ENCODE measurements at places on chromosomes 6 and 20.

- no peak for DNase-seq
Measured at GRCh38 chr20:59873409-59873808, 60.0 kb downstream of the SYCP2 start.

GRCh38 chr6:28633445-28634215 is 107.9 kb downstream of the GPX5 start:
- no peak for DNase-seq

GRCh38 chr6:15308435-15309213 is 62.8 kb downstream of the JARID2 start:
- DNase-seq = no peak

DNA sequence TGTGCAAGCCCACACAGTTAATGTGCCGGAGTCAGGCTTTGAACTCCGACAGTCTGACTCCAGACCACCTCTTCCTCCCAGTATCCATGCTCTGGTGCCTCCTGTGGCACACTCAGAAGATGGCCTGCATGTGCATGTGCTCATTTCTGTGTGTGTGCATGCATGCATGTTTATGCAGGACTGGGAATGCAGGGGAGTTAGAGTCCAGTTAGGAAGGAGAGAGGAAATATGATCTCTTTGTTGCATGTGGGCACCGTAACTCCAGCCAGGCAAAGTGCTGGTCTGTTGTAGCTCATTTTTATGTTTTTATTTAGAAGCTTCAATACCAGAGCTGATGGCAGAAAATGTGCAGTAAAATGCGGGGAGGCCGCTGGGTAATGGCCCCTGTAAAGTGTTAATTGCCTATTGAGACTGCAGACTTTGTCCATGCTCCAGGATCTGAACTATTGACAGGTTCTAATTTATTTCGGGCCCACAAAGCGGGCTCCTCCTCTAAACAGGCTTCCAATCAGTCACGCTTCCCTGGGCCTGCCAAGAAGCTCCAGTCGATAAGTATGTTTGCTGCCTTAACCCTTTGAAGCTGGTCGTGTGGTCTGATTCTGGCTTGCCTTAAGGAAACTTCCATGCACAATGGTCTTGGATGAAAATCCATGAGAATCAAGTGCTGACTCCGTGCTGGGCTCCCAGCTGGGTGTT is 248.3 kb downstream of the DHX35 start:
- no peak for DNase-seq

GRCh38 chr6:52749556-52750152 is 13.6 kb downstream of the GSTA2 start:
- DNase-seq = no peak

DNA sequence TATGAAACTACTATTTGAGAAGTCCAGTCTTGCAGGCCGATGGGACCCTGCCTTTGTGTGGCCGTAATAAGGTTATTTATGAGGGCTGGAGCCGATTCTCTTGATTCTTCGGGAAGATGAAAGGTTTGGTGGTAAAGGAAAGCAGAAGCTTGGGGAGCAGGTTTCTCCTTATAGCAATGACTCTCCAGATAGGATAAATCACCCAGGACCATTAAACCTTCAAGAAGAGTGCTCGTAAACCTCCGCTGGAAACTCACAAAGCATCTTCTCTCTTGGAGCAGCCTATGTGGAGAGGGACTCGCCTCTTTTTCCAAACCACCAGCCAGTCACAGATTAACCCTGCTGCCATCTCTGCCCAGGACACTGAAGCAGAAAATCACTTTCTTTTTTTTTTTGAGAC is 69.6 kb upstream of the SALL4 start:
- no peak for DNase-seq

- DNase-seq = peak; percentile 80
Measured at GRCh38 chr6:2714111-2714895, 36.4 kb downstream of the MYLK4 start.

Measured in AG10803 (cell line).